ENCODE measurements at places on chromosomes 7 and 10.

DNA sequence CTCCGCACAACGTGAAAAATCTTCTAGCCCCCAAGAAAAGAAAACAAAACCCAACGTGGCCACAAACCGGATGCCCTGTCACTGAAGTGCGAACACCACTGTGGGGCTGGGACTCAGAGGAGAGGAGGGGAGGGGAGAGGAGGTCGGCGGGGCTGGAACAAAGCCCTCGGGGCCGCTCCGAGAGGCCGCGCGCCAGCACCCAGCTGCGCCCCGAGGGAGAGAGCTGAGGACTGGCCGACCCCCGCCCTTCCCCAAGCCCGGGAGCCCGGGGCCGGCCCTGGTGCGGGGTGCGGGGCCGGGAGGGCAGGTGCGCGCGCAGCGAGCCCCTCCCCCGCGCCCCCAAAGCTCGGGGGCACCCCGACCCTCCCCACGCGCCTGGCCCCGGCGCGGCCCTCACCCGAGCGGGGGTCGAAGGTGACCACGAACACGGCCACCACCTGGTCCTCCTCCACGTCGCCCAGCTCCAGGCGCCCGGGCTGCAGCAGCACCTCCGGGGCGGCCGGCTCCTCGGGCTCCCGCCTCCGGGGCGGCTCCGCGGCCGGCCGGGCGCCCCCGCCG lies 398 bp downstream of the DENND11 start:
- no peak for DNase-seq

GRCh38 chr10:85609509-85609908 lies 757.1 kb downstream of the GRID1 start:
- no peak for DNase-seq

- DNase-seq, result no peak
Observed at GRCh38 chr10:117991701-117992100, 55.0 kb downstream of the RAB11FIP2 start.

GRCh38 chr7:18694911-18695310 lies 199.4 kb downstream of the HDAC9 start:
- no peak for DNase-seq

DNA sequence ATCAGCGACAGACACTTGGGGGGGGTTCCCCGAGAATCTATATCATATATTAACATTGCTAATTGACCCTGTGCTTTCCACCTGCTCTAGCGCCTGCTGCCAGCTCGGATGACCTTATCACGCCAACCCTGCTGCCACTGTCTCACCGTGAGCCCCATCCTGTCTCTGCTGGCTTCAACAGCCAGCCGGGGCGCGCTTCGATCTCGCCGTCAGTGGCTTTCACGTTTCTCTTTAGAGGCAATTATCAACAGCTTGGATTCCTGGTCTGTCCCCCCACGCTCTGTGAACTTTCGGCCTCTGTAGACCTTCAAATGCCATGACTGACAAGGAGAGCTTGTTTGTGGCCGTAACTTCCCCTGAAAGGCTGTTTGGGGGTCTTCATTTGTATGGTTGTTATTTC lies 123.0 kb downstream of the EBF3 start:
- DNase-seq, result no peak

DNA sequence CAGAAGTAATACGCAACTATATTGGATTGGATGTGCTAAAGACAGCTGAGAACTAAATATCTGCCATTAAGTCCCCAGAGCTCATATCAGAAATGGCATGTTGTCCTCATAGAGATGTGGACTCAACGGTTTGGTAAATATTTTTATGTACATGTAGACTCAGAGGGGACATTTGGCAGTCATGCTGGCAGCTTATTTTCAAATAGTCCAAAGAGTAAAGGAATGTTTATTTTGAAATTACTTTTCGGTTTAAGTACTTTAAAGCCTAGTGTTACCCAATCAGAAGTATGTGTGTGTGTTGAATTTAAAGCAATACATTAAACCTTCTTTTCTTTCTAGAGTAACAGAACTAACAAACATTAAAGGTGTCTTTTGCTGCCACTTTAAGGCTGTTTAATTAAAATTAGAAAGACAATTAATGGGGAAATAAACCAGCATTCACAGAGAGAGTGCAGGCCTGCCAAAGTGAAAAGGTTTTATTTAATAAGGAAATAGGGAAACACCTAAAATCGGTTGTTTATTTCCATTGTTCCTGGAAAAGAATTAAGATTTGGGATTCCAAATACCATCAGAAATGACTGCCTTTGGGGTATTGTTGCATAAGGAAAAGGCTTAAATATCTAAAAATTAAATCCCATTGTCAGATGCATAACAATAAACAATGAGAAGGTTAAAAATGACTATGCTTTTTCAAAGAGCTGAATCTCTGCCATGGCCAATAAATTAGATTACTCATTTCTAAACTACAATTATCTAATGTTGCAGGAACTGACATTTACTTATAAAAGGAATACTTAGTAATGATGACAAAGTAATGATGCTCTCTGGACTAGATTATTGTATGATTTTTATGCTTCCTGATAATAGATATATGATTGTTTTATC lies 113.4 kb upstream of the AHR start:
- DNase-seq, result no peak

DNA sequence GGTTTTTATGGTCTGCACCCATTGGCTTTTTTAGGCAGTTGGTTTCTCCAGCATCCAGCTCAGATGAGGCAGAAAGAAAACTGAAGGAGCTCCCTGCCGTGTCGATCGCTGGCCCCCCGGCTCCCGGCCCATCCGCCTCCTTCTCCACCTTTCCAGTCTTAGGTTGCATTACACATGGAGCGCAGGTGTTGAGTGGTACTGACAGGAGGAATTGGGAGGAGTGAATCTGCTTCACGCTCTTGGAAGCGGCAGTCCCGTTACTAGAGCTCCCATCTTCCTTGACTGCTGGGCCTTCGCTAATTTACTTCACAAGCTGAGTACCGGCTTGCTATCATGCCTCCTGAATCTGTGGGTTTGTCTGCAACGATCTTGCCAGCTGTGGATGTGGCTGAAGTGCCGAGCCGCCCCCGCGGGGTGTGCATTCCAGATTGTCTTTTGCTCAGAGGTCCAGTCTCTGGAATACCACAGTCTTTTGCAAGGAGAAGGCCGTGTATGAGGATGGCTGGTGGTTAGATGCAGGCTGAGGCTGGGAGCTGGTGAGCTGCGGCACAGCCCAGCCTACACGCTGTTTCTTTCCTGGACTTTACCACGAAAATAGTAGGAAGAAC lies 17.1 kb downstream of the IQCE start:
- no peak for DNase-seq

- DNase-seq, result no peak
Observed at GRCh38 chr7:56483153-56483552, 366.9 kb upstream of the NUPR2 start.

GRCh38 chr10:42926843-42927242 lies 144.2 kb downstream of the BMS1 start:
- no peak for DNase-seq

GRCh38 chr7:23454881-23455526 lies 15.3 kb downstream of the IGF2BP3 start:
- DNase-seq, result no peak
